Mesothelial cell of epicardium (in vitro differentiated cells): ENCODE measurements at places on chromosomes 16 and 17. TPM values are rescaled to one million over a fixed set of nuclear protein-coding genes. Genes with fewer than 3 reads are reported as not detected.
A peak's percentile ranks its signal among the peaks of the same experiment; 100 is the strongest.

GRCh38 chr16:66612422-66612821 is 7.9 kb downstream of the CMTM3 start:
- H3K4me1 ChIP-seq: peaks cover 14% of the 10 kb centered on the region
- no peaks in the 10 kb centered on the region for H3K27me3 ChIP-seq
- no peak for DNase-seq
- peaks cover 29% of the 10 kb centered on the region for H3K36me3 ChIP-seq

DNA sequence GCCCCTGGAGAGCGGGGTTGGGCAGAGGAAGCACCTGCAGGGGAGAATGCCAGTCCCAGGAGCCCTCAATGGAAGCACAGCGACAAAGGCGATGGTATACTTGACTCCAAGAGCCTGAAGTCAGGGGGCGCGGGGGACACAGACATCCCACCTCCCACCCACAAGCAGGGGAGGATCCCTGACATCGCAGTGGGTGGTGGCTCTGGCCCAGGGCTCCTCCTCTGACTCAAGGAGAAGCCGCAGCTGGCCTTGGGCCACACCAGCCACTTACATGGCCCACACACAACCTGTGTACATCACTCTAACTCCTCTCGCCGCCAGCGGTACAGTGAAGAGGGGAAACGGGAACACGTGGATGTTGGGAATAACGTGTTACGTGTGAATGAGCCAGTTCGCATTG is 44.3 kb downstream of the FZD2 start:
- H3K27ac ChIP-seq: no peak overlapping the region
- no peaks in the 10 kb centered on the region for H3K36me3 ChIP-seq
- H3K4me1 ChIP-seq: peaks cover 55% of the 10 kb centered on the region

DNA sequence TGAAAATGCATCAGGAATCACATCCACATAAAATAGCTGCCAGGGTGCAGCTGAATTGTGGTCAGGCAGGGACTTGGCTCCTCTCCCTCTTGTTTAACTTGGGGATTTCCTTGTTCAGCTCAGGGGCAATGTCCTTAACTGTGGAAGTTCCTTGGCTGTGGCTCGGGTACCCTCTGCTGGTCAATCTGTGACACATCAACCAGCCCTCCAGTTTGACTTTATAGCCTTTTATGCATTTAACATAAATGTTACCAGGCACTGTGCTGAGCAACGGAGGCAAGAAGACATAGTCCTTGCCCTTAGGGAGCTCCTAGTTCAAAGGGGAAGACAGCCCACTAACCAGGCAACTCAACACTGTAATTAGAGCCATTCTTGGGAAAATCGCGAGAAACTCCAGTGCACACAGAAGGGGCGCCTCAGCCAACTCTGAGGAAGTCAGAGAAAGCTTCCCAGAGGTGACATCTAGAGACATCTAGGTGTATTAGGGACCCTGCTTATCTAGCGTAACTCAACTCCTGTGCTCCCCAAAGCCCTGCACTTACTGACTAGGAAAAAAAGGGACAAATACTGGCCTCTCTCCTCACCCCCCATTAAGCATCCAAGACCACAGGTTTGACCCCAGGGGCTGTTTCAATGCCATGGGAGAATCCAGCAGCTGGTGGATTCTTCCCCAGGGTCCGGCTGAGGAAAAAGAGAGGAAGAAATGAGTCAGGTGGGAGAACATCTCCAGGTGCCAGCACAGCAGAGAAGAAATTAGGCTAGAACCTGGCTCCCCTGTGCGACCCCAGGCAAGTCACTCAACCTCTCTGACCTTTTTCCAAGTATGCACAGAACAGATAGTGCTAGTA is 17.3 kb upstream of the EEF2K start:
- peak overlapping the region; percentile 50 for H3K4me3 ChIP-seq
- no peaks in the 10 kb centered on the region for H3K36me3 ChIP-seq
- peak; percentile 65 for DNase-seq
- peaks cover 20% of the 10 kb centered on the region for H3K4me1 ChIP-seq
- no peaks in the 10 kb centered on the region for H3K27me3 ChIP-seq

Gene CLEC18A
- 2.2 to 2.4 TPM (median 2.4 TPM) in 3 replicates for total RNA-seq

Gene TBX6
- 2.3 to 2.7 TPM (median 2.4 TPM) in 3 replicates for total RNA-seq

GRCh38 chr16:16917191-16917785 is 538.3 kb downstream of the NPIPA7 start:
- H3K27ac ChIP-seq: no peak overlapping the region
- H3K27me3 ChIP-seq: peaks cover 59% of the 10 kb centered on the region
- no peaks in the 10 kb centered on the region for H3K4me1 ChIP-seq

Gene RSKR
- total RNA-seq: 24.0 to 31.3 TPM (median 26.3 TPM) in 3 replicates

DNA sequence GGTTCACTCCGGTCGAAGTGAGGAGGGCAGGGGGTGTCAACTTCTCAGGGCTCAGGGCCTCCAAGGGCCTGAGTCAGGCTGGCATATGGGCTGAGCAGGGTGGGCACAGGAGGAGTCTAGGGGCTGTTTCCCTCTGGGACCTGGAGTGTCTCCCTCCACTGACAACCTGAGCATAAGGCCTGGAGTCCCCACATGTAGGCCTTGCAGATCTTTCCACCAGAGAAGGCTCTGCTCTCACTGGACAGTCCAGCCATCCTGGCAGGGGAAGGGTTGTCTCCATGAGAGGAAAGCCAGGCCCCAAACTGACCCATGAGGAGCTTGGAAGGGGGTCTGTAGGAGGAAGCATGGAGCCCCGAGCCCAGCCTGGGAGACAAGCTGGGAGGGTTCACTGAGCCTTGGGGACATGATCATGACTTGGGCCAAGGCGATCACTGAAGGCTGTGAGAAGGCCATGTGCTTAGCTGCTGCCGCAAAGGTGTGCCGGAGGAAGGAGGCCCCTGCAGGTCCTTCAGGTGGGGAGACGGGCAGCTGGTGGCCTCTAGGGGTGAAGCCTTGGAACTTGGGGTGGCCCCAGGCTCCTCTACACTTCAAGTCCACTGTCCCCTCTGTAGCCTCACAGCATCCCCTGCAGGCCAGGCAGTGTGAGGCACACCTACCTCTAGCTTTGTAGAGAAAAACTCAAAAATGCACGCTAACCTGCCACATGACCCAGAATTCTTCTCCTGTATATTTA is 9.9 kb downstream of the CMTM2 start:
- no peak overlapping the region for H3K27ac ChIP-seq
- DNase-seq: no peak
- H3K36me3 ChIP-seq: no peaks in the 10 kb centered on the region
- H3K4me1 ChIP-seq: peaks cover 6% of the 10 kb centered on the region
- H3K4me3 ChIP-seq: no peak overlapping the region

DNA sequence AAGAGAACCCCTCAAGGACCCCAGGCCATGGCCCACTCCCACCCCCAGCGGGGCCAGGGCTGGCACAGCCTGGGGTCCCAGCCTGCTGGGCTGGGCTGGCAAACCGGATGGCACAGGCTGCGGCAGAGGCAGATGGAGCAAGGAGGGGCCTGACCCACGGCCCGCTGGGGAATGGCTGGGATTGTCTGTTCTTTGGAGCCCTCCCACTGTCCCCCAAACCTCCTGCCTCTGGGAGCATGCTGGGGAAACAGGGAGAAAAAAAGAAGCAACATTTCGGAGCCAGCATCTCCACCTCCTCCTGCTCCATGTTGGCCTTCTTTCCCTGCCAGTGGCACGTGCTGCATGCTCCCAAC is 37.1 kb upstream of the LHX1 start:
- H3K36me3 ChIP-seq: no peaks in the 10 kb centered on the region
- no peak overlapping the region for H3K27ac ChIP-seq
- no peak for DNase-seq
- no peak overlapping the region for H3K4me3 ChIP-seq

Gene MT3
- total RNA-seq: not detected in 3 replicates

DNA sequence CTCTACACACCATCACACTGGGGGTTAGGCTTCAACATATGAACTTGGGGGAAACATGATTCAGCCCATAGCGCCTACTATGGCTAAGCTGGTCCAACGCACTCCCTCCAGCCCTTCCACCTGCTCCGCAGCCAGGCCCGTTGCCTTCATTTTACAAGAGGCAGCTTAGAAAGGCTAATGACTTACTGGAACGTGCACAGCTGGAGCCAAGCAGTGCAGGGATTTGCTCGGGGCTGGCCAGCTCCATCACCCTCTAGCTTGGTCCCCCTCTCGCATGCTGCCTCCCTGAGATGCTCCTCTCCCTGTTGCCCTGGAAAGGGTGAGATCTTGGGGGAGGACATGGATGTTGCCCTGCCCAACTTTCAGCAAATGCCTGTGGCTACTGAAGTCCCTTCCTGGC is 2.8 kb upstream of the CACNG1 start:
- DNase-seq: no peak
- no peak overlapping the region for H3K4me3 ChIP-seq
- peaks cover 6% of the 10 kb centered on the region for H3K27me3 ChIP-seq
- H3K27ac ChIP-seq: no peak overlapping the region
- no peaks in the 10 kb centered on the region for H3K4me1 ChIP-seq

Gene METRNL
- 105 to 106 TPM (median 106 TPM) in 3 replicates for total RNA-seq

Gene MEOX1
- 1.2 to 1.8 TPM (median 1.2 TPM) in 3 replicates for total RNA-seq

DNA sequence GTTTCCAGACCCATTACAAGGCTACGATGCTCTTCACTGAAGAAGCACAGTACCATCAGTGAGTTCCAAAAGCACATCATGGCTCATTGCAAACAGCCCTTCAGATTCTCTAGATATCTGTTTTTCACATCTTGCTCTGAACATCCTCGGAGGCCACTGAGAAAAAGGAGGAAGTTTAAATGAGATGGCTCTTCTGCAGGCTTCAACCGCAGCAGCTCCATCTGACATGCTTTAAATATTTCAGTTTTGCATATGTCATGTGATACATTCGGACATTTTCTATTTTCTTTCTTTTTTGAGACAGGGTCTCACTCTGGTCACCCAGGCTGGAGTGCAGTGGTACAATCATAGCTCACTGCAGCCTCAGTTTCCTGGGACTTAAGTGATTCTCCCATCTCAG is 396.8 kb downstream of the NPIPA8 start:
- no peak overlapping the region for H3K27ac ChIP-seq
- no peak overlapping the region for H3K4me3 ChIP-seq
- H3K4me1 ChIP-seq: peaks cover 9% of the 10 kb centered on the region

GRCh38 chr16:30041841-30042240 is 10.8 kb upstream of the TLCD3B start:
- H3K36me3 ChIP-seq: no peaks in the 10 kb centered on the region
- H3K4me3 ChIP-seq: no peak overlapping the region
- no peak for DNase-seq
- no peaks in the 10 kb centered on the region for H3K4me1 ChIP-seq
- peaks cover 19% of the 10 kb centered on the region for H3K27me3 ChIP-seq
- H3K27ac ChIP-seq: no peak overlapping the region

DNA sequence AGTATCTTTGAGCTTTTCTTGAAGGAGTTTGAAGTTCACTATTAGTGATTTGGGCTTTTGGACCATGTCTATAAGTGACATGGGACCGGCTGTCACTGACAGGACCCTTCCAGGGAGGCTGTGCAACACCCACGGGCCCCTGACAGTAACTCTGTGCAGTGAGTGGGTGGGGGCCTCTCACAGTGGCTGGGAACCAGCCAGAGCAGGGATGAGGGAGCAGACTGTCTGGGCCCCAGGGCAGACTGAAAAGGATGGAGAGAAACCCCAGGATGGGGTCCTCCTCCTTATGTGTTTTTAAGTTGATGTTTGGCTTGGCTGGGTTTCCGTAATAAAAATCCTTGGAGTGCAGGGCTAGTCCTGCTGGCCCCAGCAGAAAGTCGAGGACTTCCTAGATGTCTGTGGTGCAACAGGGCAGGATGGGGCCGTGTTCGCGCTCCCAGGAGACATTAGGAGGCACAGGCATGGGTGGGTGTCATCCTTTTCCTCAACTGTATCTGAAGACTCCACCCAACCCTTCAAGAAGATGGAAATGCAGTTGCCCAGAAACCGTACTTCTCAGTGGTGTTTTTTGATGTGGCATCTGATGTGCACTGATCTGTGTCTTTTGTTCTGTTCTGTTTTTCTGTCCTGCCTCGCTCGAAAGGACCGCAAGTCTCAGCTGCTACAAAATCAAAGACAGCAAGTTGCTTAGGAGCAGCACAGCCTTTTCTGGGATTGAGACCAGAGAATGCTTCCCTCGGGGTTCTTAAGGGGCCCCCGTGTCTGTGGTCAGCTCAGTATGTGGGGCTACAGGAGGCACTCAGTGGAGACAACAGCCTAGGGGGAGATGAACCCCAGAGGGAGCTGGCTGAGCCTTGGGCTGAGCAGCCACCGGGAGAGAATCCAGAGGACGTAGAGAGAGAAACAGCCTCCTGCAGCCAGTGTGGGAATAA is 24.2 kb downstream of the PLD6 start:
- no peak overlapping the region for H3K4me3 ChIP-seq
- H3K36me3 ChIP-seq: peaks cover 35% of the 10 kb centered on the region
- no peaks in the 10 kb centered on the region for H3K27me3 ChIP-seq
- H3K4me1 ChIP-seq: peaks cover 21% of the 10 kb centered on the region

DNA sequence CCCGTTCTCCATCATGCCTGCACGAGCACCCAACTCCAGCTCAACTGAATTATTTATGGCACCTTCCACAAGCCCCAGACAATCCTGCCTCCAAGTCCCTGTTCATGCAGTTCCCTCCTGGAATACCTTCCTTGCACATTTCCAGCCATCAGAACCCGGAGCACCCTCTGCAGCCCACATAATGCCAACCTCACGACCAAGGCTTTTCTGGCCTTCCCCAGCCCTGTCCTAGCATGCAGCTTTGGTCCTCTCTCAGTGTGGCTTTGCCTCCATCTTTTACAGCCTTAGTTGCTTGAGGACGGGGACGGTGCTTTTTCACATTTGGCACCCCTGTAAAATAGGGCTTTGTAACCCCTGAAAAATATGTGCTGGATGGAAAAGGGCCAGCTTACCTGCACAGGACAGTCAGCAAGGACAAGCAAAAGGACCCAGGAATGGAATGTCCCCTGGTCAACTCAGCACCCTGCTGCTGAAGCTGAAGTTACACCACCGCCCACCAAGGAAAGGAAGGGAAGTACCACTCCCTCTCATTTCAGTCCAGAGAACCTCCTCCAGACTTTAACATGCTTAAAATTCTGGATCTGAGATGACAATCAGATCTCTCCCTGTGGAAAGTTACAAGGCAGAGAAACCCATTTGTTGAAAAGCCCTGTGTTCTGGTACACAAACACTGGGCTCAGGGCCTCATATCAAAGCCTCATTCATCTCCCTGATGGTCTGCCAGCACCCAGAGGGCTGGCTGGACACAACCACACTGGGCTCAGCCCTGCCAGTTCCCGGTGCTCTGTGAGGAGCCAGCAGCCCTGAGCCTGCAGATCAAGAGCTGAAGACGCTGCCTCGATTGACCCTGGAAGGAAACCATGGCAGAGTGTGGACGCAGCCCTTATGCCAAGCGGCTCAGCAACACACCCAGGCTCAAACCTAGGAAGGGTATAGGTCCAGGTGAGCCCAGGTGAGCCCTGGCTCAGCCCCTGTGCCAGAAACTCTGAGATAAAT is 2.9 kb downstream of the SLC39A11 start:
- no peak overlapping the region for H3K27ac ChIP-seq
- DNase-seq: no peak
- H3K36me3 ChIP-seq: peaks cover 20% of the 10 kb centered on the region
- H3K4me3 ChIP-seq: no peak overlapping the region
- peaks cover 11% of the 10 kb centered on the region for H3K4me1 ChIP-seq
- no peaks in the 10 kb centered on the region for H3K27me3 ChIP-seq

DNA sequence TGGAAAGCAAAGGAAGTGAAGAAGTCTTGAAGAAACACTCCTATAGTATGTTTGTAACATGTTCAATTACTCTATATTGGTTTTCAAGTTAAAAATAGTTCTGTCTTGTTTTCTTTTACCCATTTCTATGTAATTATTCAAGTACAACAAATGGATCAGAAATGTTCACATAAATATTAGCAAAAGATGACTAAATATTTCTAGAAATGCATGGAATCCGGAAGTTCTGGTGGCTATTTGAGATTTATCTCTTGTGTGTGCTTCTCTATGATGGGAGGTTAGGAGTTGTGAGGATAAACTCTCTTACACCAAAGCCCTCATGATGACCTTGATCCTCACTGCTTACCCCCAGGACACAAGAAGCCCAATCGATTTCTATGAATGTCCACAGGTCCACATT is 237.5 kb downstream of the CDH8 start:
- no peaks in the 10 kb centered on the region for H3K27me3 ChIP-seq
- peaks cover 20% of the 10 kb centered on the region for H3K4me1 ChIP-seq
- no peak overlapping the region for H3K4me3 ChIP-seq
- DNase-seq: no peak
- peaks cover 2% of the 10 kb centered on the region for H3K36me3 ChIP-seq
